ENCODE measurements at places on chromosomes 1 and 21. TPM values are rescaled to one million over a fixed set of nuclear protein-coding genes. Genes with fewer than 3 reads are reported as not detected.

DNA sequence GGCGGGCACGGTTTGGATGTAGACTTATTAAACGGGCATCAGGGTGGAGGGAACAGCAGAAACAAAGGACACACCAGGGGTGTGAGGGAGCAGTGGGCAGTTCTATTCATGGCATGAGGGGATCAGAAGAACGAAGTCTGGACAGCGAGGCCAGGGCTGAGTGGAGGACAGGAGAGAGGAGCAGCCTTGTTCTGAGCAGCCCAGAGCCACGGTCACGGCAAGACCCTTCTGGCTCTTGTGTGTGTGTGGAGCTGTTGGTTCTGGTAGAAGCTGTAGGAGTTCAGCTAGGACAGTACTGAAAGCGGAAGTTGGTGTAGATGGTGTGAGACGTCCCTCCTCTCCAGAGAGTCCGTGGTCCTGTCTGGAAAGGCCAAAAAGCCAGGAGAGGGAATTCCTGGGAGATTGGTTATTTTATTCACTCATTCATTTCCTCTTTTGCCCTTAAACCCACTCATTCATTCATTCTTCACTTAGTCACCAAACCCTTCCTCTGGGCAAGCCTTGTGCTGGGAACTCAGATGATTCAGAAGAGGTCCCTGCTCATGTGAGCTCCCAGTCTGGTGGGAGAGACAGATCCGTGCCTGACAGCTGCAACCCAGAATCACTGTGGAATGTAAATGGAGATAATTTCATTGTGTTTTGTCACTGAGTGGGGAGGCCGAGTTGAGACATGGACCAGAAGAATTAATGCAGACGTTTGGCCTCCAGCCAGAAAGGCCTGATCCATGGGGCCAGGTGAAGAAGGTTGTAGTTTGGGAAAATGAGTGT, 4.1 kb upstream of the ACOT11 start:
- no peak for DNase-seq

GRCh38 chr1:51294566-51295184, 35.7 kb downstream of the TTC39A start:
- no peak for DNase-seq

- DNase-seq = no peak
These were observed 1.6 kb downstream of the ST6GALNAC5 start for GRCh38 chr1:76868916-76869315.

- no peak for DNase-seq
These were observed 16.8 kb downstream of the PPP1R12B start for GRCh38 chr1:202365092-202365815.

DNA sequence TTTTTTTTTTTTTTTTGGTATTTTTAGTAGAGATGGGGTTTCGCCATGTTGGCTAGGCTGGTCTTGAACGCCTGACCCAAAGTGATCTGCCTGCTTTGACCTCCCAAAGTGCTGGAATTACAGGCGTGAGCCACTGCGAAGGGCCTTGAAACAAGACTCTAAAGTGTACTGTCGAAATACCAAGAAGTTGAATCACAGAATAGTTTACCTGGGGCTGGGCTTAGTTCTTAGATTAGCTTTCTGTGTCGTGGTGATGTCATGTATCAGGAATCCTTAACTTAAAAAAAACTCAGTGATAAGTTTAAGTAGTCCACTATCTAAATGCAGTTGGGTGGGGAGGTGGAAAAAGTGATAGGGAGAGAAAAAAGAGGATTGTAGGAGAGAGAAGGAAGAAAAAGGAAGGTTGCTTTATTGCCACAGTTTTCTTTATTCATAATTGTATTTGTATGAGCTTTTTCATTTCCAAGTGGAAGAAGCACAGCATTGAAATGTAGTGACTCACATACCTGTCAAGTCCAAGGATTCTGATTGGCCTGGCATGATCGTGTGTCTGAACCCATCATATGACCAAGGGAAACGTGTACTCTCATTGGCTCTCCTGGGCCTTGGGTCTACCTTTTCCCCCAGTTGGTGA, 13.4 kb downstream of the ITSN1 start:
- no peak for DNase-seq

- DNase-seq = no peak
These were observed 190.5 kb downstream of the TOMM20 start for GRCh38 chr1:234938135-234938534.

DNA sequence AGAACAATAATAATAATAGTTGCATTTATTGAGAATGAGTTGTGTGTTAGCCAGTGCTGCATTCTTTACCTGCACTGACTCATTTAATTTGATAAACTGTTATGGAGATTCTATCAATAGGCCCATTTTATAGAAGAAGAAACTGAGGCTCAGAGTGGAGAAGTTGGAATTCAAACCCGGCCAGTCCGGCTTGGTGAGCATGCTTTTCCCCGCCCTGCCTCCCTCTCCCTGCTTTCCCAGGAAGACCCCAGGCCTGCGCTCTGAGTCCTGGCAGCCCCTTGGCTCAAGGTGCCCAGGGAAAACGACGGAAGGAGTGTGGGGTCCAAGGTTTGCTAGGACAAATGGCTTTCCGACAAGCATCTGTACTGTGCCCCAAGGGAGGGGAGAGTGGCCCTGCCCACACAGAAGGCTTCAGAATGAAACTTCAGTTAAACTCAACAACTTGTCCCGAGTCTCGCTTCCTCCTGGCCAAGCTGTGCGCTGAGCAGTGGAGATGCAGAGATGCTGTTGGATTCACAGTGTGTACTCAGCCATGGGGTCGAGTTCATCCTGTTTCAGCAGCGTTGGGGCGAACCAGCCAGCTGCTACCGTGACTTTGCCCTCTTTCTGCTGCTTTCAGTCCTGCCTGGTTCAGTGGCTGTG, 23.3 kb upstream of the PADI6 start:
- DNase-seq = no peak

- peak; percentile 75 for DNase-seq
These were observed 46.1 kb upstream of the ABCG1 start for GRCh38 chr21:42172596-42173483.

DNA sequence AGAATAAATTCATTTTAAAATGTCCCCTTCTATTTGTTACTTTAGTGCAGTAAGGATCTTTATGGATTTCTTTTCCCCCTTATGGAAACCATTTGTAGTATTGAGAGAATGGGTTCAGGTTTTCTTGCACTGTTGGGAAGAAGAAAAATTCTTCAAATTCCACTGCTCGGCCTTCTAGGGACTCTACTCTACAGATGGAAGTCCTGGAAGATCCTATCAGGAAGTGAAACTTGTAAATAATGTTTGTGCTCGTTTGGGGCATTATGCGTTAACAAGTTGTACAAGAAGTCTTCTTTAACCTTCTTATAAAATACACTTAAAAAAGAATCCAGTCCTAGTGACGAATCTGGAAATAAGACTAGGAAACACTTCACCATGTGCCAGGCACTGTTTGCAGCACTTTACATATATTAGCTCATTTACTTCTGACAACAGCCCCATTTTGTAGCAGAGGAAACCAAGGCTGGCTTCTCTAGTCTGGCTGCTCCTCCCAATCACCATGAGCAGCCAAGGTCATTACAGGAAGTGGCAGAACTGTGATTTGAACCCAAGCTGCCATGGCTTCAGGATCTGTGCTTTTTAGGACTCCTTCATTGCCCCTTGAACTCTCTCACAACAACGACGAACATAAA, 11.8 kb downstream of the LRRC8D start:
- no peak for DNase-seq

GRCh38 chr1:204923201-204923600, 52.5 kb downstream of the NFASC start:
- no peak for DNase-seq

- no peak for DNase-seq
These were observed 3.1 kb downstream of the CTXND2 start for GRCh38 chr1:150890033-150890416.

DNA sequence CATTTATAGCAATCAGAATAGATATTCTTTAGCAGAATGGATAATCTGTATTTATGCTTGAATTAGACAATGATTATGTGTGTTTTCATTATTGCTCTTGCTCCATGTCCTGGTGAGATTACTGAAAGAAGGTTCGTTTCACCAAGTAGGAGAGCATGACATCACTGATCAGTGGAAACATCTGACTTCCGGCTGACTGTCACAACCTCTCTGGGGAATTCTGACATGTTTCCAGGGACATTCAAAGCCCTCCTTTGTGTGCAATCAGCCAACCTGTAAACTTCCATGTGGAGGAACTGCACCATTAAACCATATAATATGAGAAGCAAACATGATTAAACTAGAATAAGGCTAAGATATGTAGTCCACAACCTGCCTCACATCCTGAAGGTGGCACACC, 424.8 kb upstream of the ADGRL4 start:
- DNase-seq = no peak

DNA sequence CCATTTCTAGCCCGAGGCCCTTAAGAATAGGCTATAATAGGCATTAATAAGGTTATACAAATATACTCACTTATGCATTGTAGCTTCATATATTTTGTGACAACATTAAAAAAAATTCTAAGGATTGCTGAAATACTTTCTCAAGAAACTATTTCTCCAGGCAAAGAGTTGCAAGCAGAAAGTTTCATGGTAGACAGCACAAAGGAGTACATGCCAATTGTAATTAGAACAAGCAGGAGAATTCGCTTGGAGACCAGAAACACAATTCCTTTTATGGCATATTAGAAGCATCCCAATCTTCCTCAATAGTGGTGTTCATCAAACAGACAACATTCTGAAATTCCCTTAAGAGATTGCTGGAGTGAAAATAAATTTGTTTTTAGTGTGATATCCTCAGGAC, 122.8 kb downstream of the CRB1 start:
- DNase-seq = no peak

DNA sequence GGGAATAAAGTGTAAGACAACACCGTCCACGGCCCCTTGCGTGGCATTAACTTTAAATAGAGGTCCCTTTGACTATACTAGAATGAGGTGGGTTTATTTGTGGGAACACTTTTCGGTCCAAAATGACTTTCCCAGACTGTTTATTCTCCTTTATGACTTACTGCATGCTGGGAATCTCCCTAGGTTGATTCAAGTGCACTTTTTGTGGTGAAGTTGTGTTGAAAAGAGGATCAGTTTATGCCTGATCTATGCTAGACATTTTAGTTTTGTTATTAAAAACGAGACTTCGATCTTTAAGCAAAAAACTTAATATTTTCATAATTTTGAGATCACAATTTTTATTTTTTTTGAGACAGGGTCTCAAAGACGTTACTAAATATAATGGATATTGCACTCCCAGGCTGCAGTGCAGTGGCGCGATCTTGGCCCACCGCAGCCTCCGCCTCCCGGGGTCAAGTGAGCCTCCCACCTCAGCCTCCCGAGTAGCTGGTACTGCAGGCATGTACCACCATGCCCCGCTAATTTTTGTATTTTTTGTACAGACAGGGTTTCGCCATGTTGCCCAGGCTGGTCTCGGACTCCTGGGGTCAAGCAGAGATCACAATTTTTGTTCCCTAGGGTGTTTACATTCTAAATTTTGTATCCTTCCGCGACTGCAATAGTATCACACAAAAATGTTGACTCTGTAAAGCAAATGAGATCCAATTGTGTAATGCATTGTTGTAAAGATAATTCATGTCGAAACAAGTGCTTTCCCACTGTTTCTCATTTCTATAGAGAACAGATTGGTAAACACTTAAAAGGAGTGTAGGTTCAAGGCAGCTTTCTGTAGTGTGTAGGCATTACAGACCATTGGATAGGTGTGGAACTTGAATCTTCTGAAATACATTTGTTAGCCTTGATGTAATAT, 1.6 kb downstream of the CDC42 start:
- DNase-seq = no peak

DNA sequence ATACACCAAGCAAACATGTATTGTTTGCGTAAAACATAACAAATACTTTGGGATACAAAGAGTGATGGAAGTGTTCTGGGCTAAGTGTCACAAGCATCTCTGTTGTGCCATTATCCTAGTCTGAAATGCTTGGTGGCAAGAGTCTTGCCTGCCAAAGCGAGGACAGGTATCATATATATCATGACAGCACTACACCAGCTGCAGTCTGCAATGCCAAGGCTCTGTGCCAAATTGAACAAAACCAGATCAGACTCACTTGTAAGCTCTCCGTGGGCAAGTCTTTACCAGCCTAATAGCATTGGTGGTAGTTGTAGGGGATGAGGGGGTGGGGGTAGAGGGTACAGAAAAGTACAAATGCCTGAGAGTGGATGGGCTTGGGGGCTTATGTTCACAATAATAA, 119.2 kb downstream of the RWDD3 start:
- DNase-seq = no peak

GRCh38 chr1:30771005-30771404, 13.4 kb upstream of the LAPTM5 start:
- no peak for DNase-seq

- DNase-seq = no peak
These were observed 266.0 kb downstream of the SPATA17 start for GRCh38 chr1:217897100-217897499.

LCE1C gene
- total RNA-seq = not detected

CCDC185 gene
- not detected for total RNA-seq

FAM163A gene
- total RNA-seq = not detected

AK5 gene
- 31.5 TPM for total RNA-seq

ATP1A4 gene
- total RNA-seq = not detected

TENT5C gene
- total RNA-seq = 0.05 TPM

UBR4 gene
- total RNA-seq = 175 TPM
